ENCODE measurements at places on chromosomes 6 and 20. TPM values are rescaled to one million over a fixed set of nuclear protein-coding genes. Genes with fewer than 3 reads are reported as not detected.

DNA sequence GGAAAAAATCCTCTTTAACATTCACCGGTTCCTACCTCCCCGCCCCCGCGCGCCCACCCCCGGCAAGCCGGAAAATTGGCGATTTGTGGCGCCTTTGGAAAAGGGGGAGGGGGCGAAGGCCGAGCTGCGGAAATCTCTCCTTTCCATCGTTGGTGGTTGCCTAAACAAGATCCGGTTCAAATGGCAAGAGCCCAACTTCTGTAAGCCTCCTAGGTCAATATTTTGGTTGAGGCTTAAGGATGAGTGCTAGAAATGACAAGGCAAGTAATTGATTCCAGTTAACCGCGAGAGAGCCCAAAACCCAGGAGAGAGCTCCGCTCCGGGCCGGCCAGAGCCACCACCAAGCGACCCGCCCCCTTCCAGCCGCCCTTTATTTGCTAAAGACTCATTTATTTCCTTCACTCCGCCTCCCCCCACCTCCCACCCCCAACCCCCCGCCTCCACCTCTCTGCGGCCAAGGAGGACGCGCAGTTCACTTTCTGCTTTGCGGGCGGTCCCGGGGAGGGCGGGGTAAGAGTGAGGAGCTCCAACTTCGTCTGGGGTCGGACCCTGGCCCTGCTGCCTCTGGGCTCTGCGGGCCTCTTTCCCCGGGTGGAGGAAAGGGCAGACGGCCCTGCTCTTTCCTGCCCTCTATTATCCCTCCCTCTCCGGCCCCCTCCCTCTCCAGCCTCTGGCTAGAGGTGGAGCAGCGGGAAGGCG lies 838 bp upstream of the NKX2-2 start:
- peak; percentile 5 for DNase-seq
- no peak overlapping the region for H3K27ac ChIP-seq
- H3K4me1 ChIP-seq = peaks cover 43% of the 10 kb centered on the region
- H3K36me3 ChIP-seq = no peaks in the 10 kb centered on the region
- no peak overlapping the region for H3K4me3 ChIP-seq

- peaks cover 13% of the 10 kb centered on the region for H3K4me1 ChIP-seq
- no peak for DNase-seq
- H3K4me3 ChIP-seq = no peak overlapping the region
- H3K27me3 ChIP-seq = no peaks in the 10 kb centered on the region
- H3K36me3 ChIP-seq = no peaks in the 10 kb centered on the region
- H3K27ac ChIP-seq = no peak overlapping the region
These were observed 17.7 kb downstream of the DLL1 start for GRCh38 chr6:170273191-170273590.

DNA sequence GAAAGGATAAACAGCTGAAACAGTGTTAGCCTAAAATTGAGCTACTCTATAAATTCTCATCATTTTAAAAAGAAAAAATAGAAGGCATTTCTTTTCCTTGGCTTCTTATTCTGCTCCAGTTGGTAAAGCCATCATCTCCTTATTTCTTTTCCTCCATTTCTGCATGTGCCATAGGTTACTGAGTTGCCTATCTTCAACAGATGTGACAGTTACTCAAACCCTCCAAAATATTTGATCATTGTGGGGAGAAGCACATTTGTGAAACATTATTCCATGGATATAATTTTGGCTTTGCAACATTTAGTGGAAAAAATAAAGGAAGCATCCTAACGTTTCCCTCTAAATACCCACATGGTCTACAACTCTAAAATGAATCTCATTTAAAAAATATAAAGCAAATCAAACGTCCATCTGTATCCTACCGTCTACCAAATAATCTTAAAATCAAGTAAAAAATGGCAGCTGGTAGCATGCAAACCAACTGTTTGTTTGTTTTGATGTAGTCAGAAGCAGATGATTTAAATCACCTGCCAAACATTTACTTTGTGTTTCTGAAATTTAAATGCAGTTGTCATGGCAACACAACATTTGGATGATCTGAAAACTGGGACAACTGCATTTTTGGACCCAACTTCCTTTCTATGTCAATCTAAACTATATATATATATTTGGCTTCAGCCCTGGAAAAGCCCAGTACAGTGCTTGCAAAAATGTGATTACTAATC lies 16.8 kb upstream of the SNX9 start:
- H3K4me1 ChIP-seq = no peaks in the 10 kb centered on the region
- H3K27ac ChIP-seq = no peak overlapping the region
- no peak overlapping the region for H3K4me3 ChIP-seq
- DNase-seq = no peak
- no peaks in the 10 kb centered on the region for H3K27me3 ChIP-seq
- H3K36me3 ChIP-seq = no peaks in the 10 kb centered on the region

DNA sequence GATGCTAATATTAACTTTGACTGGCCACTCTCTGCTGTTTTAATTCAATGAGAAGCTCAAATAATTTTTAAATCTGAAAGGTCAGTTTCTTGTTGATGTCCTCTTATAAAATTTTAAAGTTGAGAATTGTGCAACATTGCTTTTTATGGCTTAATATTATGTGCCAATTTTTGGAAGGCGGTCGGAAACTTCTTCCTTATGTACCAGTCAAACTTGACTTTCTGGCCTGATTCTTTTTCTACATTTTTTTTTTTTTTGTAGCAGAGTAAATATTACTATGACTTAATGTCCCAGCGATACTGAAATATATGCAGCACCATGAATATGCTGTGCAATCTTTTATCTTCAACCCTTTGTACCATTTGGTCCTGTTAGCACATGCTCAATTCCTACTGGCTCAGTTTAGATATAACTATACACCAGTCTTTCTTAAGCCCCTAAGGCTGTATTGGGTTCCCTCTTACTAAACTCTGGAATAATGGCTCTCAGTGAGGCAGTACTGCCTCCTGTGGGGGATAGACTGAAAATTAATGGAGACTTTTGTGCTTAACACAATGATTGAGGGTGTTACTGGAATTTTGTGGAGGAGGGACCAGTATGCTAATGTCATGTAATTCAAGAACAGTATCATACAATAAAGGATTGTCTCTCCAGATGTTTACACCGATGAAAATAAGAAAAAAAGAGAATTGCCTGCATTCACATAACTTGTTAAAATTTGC lies 156.4 kb upstream of the SYNCRIP start:
- no peaks in the 10 kb centered on the region for H3K4me1 ChIP-seq
- no peak overlapping the region for H3K27ac ChIP-seq
- H3K4me3 ChIP-seq = no peak overlapping the region
- no peaks in the 10 kb centered on the region for H3K36me3 ChIP-seq
- no peak for DNase-seq

GRCh38 chr6:160039441-160039840 lies 70.6 kb downstream of the IGF2R start:
- peaks cover 5% of the 10 kb centered on the region for H3K36me3 ChIP-seq
- no peaks in the 10 kb centered on the region for H3K4me1 ChIP-seq
- no peak overlapping the region for H3K4me3 ChIP-seq
- H3K27ac ChIP-seq = no peak overlapping the region
- no peaks in the 10 kb centered on the region for H3K27me3 ChIP-seq

- peaks cover 3% of the 10 kb centered on the region for H3K27me3 ChIP-seq
- H3K4me3 ChIP-seq = no peak overlapping the region
- H3K36me3 ChIP-seq = no peaks in the 10 kb centered on the region
- DNase-seq = no peak
These were observed 384.3 kb downstream of the CDC5L start for GRCh38 chr6:44771647-44772415.

DNA sequence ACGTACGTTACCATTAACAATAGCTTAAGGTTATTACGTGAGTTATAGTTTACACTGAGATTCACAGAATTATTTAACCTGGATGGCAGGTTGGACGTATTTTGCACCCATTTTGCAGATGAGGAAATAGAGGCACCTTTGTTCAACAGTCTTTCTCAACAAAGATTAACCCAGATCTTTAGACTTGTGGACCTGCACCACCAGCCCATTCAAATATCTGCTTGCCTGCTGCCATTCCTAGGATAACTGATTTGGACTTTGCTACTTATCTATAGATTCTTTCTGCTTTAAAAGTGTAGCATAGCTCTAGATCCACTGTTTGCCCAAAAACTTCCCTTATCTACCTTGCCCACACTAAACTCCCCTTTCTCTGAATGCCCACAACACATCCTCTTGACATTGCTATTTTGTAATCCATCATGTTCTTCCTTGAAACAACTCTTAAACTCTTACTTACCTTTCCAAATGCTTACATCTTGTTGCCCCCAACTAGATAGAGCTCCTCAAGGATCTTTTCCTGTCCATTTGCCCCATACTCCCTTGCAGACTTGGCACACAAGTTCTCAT lies 56.4 kb upstream of the TNFAIP3 start:
- H3K4me3 ChIP-seq = no peak overlapping the region
- no peaks in the 10 kb centered on the region for H3K27me3 ChIP-seq
- DNase-seq = peak; percentile 36
- H3K4me1 ChIP-seq = peaks cover 16% of the 10 kb centered on the region
- H3K27ac ChIP-seq = peak overlapping the region; percentile 91

DNA sequence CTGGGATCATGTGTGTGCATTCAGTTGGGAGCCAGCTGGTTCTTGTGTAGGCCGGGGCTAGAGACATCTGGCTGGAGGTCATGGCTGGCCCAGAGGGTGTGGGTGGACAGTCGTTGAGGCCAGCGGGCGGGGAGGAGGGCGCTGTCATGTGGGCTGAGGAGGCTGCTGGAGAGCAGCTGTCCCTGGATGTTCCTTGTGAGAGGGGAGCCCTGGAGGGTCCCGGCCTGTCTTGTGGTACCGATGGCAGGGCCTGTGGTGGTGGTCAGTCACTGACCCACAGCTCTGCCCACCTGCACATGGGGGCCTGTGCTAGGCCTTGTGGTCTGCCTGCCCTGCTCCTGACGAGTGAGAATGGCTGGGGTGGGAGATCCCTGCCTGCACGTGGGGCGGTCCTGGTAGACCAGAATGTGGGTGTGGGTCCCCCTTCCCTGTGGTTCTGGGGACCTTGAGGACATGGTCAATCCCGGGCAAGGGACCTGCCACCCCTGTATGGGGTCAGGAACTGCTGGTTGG lies 1.9 kb upstream of the C20orf204 start:
- H3K36me3 ChIP-seq = peaks cover 34% of the 10 kb centered on the region
- H3K27me3 ChIP-seq = no peaks in the 10 kb centered on the region
- peaks cover 13% of the 10 kb centered on the region for H3K4me1 ChIP-seq
- no peak overlapping the region for H3K27ac ChIP-seq
- no peak overlapping the region for H3K4me3 ChIP-seq

- no peaks in the 10 kb centered on the region for H3K36me3 ChIP-seq
- no peak overlapping the region for H3K4me3 ChIP-seq
- no peaks in the 10 kb centered on the region for H3K27me3 ChIP-seq
- no peak for DNase-seq
These were observed 49.7 kb downstream of the PROKR2 start for GRCh38 chr20:5267092-5267491.

- no peaks in the 10 kb centered on the region for H3K36me3 ChIP-seq
- peaks cover 4% of the 10 kb centered on the region for H3K27me3 ChIP-seq
- H3K27ac ChIP-seq = no peak overlapping the region
- no peak for DNase-seq
These were observed 51.2 kb downstream of the SLC22A23 start for GRCh38 chr6:3405679-3406078.

DNA sequence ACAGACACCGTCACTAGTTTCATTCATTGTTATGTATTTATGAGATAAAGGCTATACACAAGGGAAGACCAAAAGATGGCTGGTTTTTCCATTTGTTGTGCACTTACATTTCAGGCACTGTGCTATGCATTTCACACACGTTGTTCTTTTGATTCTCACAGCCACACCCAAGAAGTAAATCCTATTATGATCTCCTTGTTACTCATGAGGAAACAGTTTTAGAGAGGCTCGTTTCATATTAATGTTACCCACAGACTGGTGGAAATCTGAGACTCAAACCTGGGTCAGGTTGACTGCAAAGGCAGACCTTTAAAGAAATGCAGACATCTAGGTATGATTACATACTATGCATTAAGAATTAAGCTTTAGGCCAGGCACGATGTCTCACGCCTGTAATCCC lies 34.9 kb downstream of the SHLD1 start:
- H3K4me1 ChIP-seq = no peaks in the 10 kb centered on the region
- DNase-seq = no peak
- H3K4me3 ChIP-seq = no peak overlapping the region
- H3K27ac ChIP-seq = no peak overlapping the region
- H3K36me3 ChIP-seq = peaks cover 5% of the 10 kb centered on the region

WFDC5 gene
- not detected for total RNA-seq

EDN1 gene
- total RNA-seq = 2.6 TPM

LHFPL5 gene
- not detected for total RNA-seq

All from B cell (primary cell).